NCI-H526 treated with DMSO at 0.1 percent for 48 hours (cell line): ENCODE measurements at places on chromosomes 7 and 10.

GRCh38 chr10:12600652-12601051, 251.3 kb downstream of the CAMK1D start:
- DNase-seq = no peak

- DNase-seq = no peak
Observed at GRCh38 chr10:119653209-119653608, 2.0 kb downstream of the BAG3 start.

DNA sequence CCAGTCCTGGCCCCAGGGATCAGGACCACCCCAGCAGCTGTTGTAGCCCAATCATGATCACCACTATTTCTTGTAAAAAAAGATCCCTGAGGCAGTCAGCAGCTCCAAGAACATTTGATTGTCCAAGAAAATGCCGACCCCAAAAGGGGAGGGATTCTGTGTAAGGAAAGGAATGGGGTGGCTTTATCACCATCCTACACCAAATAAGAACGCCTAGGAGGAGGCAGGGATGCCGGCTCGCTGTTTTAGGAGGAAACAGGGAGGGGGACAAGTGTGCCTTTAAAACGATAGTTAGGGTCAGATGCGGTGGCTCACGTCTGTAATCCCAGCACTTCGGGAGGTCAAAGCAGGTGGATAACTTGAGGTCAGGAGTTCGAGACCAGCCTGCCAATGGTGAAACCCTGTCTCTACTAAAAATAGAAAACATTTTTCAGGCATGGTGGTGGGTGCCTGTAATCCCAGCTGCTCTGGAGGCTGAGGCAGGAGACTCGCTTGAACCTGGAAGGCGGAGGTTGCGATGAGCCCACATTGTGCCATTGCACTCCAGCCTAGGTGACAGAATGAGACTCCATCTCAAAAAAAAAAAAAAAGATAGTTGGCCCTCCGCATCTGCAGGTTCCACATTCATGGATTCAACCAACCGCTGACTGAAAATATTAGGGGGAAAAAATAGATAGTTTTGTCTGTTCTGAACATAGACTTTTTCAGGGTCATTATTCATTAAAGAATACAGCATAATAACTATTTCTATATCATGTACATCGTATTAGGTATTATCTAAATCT, 63.6 kb downstream of the PDIA4 start:
- no peak for DNase-seq

GRCh38 chr7:85829817-85830432, 643.1 kb upstream of the SEMA3D start:
- DNase-seq = peak; percentile 58

DNA sequence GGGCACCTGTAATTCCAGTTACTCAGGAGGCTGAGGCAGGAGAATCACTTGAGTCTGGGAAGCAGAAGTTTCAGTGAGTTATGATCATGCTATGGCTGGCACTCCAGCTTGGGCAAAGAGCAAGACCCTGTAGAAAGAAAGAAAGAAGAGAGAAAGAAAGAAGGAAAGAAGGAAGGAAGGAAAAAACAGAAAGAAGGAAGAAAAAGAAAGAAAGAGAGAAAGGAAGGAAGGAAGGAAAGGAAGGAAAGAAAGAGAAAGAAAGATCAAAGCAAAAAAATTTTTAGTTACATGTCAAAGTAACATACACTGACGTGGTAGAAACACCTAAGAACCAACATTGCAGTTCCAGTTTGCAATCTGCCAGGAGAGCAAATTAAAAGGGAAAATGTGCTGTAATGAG, 73.8 kb upstream of the JCAD start:
- no peak for DNase-seq
